SHP77 treated with DMSO at 0.1 percent for 48 hours (cell line): ENCODE measurements at places on chromosomes 3 and 15.
A peak's percentile ranks its signal among the peaks of the same experiment; 100 is the strongest.

DNA sequence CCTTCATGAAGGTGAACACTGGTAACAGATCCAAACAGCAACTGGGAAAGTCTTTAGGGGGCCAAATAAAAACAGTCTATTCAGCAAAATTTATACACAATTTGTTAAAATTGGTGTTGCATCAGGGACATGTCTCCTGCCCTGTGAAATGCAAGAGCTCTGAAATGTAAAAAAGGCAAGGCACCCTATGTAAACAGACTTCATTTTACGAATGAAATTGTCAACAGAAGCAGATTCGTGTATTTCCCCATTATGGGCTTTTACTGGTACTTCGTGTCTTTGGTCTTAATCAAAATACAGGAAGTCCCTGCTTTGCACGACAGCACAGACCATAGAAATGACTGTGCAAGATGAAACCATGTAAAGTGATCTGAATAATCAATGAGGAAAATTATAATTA, 127.3 kb upstream of the THBS1 start:
- DNase-seq: peak; percentile 66

DNA sequence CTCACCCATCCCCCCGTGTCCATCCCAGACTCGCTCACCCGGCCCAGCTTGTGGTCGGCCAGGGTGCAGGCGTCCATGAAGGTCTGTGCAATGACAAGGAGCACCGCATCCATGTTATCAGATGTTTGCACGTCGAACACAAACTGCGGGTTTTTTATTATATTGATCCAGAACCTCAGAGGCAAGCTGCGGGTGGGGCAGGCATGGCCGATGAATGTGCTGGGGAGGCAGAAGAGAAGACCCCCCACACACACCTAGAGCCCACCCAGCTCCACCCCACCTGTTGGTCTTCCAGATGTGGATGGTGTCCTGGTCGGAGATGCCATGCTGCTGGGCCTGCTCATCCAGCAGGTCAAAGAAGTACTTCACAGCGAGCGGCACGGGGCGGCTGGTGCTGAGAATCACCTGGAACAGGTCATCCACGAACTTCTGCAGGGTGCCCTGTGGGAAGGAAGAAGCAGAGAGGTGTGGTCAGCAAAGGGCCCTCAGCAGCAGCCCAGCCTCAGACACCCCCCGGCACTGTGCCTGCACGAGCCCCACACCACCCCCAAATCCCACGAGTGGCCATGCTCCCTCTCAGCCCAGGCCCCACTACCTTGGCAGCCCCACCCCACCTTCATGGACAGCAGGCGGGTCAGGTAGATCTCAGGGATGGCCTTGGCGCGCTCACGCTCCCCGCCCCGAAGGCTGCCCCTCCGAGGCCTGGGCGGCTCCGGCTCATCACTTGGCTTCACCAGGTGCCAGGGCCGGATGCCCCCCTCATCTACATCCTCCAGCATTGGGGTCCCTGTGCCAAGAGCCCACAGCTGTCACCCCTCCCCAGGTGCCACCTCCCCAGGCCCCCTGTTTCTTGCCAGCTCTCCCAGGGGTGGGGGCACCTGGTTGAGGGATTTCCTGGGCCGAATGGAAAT, 20.3 kb downstream of the PLXNB1 start:
- no peak for DNase-seq

DNA sequence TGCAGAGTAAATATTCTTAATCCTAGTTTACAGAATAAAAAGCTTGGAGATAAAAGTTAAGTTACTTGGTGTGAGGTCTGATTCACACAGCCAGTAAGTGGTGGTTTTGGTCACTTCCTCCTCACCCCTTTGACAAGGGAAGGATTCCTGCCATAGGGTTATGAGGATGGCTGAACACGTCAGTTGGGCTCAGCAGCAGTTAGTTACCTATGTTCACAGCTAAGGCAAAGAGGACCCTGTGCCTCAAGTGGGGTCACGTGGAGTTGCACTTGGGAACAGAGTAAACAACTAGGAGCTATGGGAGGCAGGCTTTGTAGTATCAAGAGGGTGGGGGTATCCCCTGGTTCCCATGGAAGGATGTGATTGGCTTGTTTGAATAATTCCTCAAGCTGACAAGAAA, 232.2 kb downstream of the UBE2E2 start:
- DNase-seq: no peak

DNA sequence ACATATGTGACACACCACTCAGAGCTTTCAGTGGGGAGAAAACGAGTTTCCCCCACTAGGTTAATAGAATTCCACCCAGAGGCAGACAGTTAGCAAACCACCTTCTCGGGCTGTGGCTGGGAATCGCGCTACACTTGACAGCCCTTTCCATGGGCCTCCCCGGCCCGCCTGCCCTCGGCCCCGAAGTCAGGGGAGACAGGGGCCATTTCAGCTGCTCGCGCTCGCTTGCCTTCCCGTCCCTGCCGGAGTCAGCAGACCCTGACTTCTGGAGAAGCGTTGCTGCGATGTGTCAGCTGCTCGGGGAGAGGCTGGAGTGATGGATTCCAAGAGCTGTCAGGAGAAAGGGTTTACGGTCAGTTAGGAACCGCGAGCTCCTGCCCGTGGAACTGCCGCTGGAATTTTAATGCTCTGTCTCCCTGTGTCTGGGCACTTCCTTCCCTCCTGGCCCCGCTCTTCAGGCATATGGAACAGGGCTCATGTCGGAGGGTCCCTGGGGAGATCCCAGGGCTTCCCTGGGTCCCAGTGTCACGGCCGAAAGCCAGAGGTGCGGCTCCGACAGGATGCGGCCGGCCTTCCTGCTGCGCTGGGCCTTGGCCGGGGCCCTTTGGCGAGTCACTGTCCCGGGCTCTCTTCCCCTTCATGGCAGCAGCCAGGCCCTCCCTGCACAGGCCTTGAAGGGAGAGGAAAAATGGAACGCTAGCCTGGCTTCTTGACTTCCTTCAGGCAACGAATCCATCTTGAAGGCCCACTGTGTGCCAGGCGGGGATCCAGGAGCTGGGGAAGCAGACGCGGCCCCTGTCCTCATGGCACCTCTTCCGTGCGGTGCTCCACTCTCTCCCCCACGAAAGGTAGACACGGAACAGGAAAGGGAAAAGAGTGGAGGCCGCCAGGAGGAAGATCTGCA, 38.4 kb upstream of the VPS8 start:
- DNase-seq: no peak

DNA sequence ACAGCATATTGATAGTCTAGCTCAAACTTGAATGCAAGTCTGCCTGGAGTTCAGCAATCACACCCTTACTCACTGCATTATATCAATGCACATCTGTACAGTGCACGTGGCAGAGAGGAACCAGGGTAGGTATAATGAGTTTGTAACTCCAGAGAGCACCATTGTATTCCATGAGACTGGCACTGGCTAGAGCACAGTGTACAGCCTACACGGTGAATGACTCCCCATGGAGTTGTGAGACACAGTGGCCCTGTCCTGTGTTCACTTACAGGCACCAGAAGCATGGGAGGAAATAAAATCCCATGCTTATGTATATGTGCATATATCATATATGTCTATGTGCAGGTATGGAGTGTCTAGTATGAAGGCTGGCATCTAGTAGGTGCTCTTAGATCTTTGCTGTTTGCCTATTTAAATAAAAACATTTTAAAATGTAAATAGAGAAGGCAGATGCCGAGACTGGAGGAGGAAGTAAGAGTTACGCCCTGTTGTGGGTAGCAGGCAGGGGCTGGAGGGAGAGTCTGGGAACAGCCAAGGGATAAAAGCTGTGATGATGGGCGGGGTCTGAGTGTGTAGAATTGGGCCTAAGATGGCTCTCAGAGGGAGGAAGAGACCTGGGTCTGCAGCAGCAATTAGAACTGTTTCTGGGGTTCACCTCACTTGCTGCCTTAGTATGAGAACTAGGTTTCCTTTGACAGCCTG, 360.7 kb upstream of the ICE2 start:
- DNase-seq: peak; percentile 49

- no peak for DNase-seq
Measured at GRCh38 chr3:29183346-29184087, 97.4 kb upstream of the RBMS3 start.

DNA sequence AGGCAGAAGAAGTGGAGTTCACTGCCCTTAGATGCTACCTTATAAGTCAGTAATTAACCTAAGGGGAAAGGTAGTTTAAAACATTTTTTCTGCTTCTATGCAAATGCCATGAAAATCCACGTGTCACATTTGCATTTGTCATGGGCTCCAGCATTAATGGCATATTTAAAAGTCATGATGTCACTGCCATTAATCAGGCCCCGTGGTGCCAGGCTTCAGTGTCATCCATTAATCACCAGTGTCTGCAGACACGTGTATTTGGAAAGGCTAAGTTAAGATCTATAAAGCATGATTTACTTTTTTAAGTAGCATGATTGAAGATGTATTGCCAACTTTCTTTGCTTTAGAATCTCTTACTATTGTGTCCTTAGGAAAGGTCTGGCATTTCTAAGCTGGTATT, 857.8 kb downstream of the TUSC7 start:
- no peak for DNase-seq

DNA sequence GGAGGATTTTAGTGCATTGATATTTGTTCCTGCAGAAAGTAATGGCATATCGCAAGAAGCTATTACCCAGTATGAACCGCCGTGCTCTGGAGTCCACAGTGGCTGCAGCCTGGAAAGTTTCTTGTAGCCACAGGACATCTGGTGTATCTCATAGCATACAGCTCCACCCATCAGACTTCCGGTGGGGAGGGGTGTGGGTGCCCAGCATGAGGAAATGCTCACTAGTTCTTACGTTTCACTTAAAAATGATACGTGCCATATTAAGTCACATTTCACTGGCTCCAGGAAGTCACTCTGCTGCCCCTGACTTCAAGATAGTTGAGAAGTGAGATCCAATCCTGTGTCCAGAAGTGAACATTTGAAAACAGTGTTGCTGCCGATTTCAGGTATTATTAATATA, 990.4 kb downstream of the GBE1 start:
- peak; percentile 83 for DNase-seq

- DNase-seq: no peak
Measured at GRCh38 chr3:144549166-144549565, 577.5 kb downstream of the DIPK2A start.

DNA sequence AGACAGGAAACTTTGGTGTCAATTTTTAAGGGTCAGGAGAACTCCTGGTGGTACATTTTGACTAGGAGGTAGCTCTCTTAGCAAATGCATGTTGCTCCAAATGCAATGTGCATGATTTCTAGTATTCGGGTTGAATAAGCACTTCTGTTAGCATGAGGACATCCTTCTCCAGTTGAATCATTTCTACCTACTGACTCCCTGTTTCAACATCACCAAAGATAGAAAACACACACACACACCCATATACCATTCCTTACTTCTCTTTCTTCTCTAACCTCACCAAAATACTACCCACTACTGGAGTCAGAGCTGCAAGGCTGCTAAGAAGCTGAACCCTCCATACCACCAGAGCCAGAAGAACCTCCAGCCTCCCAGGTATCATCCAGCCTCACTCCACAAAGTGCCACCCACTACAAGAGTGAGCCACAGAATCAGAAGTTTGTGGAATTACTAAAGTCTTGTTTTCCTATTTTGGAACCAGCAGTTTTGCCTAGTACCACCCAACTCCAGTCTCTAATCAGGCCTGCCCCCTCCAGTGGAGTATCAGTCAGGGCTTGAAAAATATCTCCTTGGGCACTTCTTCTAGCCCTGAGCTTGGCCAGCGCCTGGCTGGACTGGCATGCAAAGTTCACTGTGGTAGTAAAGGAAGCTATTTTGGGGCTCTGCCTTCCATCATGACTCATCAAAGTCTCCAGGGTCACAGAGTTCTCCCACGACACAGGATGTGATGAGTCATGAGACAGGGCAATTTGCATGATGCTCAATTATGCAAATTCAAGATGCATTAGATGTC, 110.3 kb downstream of the CYP19A1 start:
- no peak for DNase-seq

GRCh38 chr3:185943760-185944106, 5.9 kb upstream of the TRA2B start:
- no peak for DNase-seq

DNA sequence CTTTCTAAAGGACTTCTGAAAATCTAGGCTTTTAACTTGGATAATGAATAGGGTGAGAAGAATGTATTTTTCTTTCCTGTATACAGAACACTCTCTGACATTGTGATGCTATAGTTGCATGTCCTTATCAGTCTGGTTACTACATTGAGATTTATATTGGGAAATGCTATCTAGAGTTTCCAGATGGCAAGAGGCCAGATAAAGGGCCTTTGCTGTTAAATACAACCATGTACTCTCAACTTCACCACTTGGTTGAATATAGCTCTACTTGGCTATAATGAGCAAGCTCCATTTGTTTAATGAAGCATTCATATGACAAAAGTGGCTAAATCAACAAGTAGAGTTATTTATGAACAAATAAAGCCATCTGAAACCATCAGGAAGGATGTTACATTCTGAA, 91.0 kb downstream of the IGSF11 start:
- DNase-seq: no peak

DNA sequence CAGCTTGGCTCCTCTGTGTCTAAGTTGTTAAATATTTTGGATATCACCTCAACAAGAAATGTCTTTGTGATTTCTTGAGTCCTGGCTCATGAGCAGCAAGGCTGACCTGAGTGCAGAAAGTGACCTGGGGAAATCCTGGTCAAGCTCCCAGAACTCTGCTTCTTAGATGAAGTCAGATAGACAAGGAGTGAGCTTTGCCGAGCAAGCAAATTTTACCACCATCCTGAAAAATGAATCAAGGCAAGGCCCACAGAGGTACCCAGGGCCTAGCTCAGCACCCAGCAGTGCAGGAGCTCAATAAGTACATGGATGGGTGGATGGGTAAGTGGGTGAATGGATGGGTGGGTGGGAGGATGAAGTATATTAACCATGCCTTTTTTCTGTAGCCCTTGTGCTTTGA, 291.8 kb downstream of the UACA start:
- DNase-seq: no peak

- DNase-seq: no peak
Measured at GRCh38 chr3:6655275-6655674, 205.6 kb upstream of the GRM7 start.

DNA sequence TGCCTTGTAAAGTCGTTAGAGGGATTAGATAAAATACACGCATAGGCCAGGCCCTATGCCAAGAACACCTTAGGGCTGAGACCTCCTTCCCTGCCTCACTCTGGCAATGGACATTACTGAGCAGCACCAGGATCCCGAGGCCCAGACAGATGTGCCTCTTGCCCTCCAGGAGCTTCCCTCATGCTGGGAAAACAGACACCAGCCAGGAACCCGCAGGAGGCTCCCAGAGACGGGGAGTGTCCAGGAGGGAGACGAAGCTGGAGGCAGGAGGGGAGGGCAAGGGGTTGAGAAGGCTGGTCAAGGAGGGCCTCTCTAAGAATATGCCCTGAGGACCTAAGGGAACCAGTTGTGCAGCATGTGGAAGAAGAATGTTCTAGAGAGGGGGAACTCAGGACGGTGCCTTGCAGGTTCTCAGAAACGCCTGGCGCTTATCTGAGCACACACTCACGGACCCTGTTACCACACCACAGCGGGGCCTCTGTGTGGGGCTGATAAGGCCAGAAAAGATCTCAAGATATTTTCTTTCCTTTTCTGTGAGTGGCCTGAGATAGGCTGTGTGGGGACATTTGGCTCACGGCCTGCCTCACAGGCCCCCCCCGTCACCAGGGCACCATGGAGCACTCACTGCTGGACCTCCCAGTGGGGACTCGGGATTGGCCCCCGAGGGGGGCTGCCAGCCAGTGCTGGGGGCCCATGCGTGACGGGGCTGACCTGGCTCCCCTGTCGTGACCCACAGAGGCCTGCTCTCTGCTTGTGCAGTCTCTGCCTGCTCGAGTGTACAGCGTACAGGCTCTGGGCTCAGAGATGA, 22.0 kb upstream of the CYP11A1 start:
- DNase-seq: no peak

- DNase-seq: no peak
Measured at GRCh38 chr3:20194793-20195460, 8.9 kb upstream of the SGO1 start.
